Activated CD4-positive, CD25-positive, alpha-beta regulatory T cell (primary cell): ENCODE measurements at places on chromosomes 1 and 21.

GRCh38 chr1:12634156-12634555 is 9.7 kb upstream of the AADACL4 start:
- DNase-seq = no peak

- no peak for DNase-seq
These were observed 60.7 kb upstream of the BTG3 start for GRCh38 chr21:17673261-17674020.

- DNase-seq = no peak
These were observed 38.3 kb downstream of the ABCG1 start for GRCh38 chr21:42257091-42257765.

GRCh38 chr1:6625584-6626149 is 999 bp downstream of the THAP3 start:
- DNase-seq = no peak

GRCh38 chr1:59718989-59719360 is 95.8 kb upstream of the HOOK1 start:
- DNase-seq = no peak
